ENCODE measurements at places on chromosomes 6 and 20.
A peak's percentile ranks its signal among the peaks of the same experiment; 100 is the strongest.

GRCh38 chr6:123007885-123008284 is 11.8 kb downstream of the CLVS2 start:
- DNase-seq: no peak

- DNase-seq: peak; percentile 77
Observed at GRCh38 chr20:56376331-56376730, 15.7 kb downstream of the AURKA start.

DNA sequence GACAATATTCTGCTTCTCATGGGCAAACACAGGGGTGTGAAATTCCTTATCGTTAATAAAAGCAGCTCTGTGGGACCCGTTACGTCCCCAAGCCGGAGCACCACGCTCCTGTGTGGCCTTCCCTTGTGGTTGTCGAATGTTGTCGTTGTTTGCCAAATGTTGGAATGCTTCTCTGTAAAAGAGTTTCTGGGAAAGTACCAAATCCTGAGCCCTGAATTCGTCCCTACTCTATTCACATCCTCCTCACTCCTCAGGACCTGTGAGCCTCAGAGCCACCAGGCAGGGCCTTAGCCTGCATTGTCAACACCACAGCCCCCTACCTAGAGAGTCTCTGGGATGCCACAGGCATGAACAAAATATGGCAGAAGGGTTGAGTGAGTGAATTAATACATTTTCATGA is 64.0 kb downstream of the THBS2 start:
- DNase-seq: no peak

- no peak for DNase-seq
Observed at GRCh38 chr20:12610871-12611270, 397.9 kb upstream of the SPTLC3 start.

DNA sequence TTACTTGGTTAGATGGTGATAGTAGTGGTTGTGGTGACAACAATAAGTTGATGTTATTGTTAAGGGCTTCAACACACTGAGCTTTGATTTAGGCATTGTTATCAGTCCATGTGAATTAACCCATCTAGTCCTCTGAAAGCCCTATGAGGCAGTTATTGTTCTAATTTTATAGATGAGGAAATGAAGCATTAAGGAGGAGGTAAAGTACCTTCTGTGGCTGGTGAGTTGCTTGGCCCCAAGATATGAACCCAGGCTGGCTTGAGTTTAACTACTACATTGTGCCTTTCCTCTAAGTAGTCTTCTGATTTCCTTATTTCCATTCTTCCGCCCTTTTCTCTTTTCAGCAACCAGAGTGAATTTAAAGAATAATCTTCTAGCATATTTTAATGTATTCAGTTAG is 81.7 kb downstream of the QKI start:
- DNase-seq: no peak

DNA sequence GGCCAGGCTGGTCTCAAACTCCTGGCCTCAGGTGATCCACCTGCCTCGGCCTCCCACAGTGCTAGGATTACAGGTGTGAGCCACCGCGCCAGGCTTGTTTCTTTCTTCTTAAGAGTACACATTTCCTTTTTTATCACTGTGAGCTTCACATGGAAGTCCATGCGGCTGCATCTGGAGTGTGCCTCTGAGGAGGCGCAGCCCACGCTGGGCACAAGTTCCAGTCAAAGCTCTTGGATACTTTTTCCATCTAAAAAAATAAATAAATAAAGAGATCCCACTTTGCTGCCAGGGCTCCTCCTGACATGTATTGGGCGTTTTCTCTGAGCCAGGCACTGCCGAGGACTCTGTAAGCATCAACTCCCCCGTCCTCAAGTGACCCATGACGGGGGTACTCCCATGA is 123.0 kb downstream of the PREX1 start:
- no peak for DNase-seq

- DNase-seq: no peak
Observed at GRCh38 chr6:53846250-53846649, 51.4 kb downstream of the LRRC1 start.

DNA sequence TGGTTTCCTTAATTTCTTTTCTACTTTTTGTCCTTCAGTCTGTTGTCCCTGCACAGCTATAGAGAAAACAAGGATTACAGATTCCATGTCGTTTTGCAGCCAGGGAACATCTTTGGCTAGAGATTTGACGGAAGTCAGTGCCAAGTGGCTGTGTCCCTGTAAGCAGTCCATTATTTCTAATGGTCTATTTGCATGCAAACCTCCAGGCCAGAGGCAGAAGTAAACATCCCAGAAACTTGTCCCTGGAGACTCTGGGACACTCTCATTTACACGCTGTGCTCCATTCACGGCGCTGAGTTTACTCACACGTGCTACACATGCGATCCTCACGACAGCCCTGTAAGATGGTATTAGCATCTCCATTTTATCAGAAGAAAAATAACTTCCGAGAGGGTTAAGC is 355.5 kb downstream of the PRKN start:
- DNase-seq: no peak

DNA sequence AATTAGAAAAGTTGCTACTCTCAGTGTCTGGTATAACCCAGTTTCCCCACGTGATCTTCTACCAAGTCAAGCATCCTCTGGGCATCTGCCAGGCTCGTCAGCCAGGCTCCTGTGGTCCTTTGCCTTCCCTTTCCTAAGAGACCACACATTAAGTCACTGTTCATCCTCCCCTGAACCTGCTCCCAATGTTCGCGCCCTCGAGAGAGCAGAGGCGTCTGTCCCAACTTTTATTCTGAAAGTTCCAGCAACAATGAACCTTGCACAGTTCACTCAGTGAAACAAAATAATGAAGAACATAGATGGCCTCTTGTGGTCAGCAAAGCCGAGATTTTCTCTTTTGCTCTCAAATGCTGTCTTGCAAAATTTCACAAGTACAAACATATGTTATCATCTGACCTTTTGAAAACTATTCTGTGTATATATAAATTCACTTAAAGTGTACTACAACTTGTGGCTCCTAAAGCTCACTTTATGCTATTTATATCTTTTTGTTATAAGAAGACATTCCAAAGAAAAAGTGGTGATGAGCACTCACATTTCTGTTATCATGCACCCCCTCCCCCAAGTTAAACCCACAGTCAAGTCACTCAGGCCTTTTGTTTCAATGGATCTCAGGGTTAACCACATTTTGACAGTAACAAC is 39.2 kb upstream of the NHSL1 start:
- DNase-seq: no peak

- DNase-seq: no peak
Observed at GRCh38 chr20:2249935-2250334, 45.9 kb upstream of the TGM3 start.

DNA sequence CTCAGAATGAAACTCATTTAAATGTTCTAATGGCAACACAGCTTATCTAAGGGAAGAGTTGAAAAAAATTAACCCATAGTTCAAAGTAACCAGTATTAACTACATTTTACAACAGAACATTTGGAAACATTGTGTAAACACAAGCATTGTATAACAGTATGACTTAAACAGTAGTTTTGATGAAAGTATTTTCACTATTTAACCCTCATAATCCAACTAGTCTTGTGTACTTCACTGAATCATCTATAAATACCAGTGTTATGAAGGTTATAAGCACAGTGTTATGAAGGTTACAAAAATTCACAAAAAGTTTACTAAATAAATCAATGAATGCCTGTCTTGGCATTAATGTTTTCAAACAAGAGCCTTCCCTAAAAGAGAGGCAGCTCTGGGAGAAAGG is 66.5 kb downstream of the REV3L start:
- DNase-seq: no peak

DNA sequence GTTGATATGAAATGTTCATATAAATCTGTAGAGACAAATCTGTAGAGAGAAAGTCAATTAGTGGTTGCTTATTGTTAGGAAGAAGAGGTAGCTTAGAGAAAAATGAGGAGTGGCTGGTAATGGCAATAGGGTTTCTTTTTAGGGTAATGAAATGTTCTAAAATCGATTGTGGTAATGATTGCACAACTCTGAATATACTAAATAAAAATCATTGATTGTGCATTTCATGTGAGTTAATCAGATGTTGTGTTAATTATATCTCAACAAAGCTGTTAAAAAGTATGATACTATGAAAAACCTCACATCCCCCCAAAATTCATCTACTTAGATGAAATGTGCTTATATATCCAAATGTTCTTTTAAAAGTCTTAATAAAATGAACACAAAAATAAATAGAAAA is 84.2 kb downstream of the CEP57L1 start:
- no peak for DNase-seq

- no peak for DNase-seq
Observed at GRCh38 chr6:5547556-5547955, 286.2 kb downstream of the FARS2 start.

- no peak for DNase-seq
Observed at GRCh38 chr6:44441091-44441855, 53.8 kb downstream of the CDC5L start.

GRCh38 chr20:46671866-46672542 is 17.2 kb downstream of the TP53RK start:
- no peak for DNase-seq

GRCh38 chr20:40986774-40987173 is 41.8 kb upstream of the TOP1 start:
- DNase-seq: no peak

DNA sequence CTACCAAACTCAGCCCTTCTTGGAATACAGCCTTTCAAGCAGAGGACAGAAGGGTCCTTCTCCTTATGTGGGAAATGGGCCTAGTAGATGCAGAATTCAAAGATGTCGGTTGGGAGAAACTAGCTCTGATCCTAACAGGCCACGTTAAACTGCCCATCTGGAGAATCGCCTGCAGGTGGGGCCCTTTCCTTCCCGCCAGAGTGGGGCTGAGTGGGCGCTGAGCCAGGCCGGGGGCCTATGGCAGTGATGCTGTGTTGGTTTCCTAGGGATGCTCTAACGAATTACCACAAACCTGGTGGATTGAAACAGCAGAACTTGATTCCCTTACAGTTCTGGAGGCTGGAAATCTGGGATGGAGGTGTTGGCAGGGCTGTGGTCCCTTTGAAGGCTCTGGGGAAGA is 9.1 kb downstream of the MAPK13 start:
- DNase-seq: no peak

GRCh38 chr20:31652917-31653396 is 15.2 kb downstream of the COX4I2 start:
- no peak for DNase-seq

- peak; percentile 64 for DNase-seq
Observed at GRCh38 chr20:20272686-20273085, 95.2 kb upstream of the INSM1 start.

DNA sequence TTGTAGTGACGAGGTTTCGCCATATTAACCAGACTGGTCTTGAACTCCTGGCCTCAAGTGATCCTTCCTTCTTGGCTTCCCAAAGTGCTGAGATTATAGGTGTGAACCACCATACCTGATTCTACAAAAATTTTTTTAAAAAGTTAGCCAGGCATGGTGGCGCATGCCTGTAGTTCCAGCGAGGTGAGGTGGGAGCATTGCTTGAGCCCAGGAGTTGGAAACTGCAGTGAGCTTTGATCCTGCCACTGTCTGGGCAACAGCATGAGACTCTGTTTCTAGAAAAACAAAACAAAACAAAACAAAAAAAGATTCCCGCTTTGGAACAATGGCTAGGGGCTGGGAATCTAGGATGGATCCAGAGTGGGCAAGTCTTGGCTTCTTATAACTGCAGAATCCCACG is 35.1 kb upstream of the SALL4 start:
- no peak for DNase-seq

- no peak for DNase-seq
Observed at GRCh38 chr6:158743033-158743651, 76.0 kb downstream of the EZR start.

DNA sequence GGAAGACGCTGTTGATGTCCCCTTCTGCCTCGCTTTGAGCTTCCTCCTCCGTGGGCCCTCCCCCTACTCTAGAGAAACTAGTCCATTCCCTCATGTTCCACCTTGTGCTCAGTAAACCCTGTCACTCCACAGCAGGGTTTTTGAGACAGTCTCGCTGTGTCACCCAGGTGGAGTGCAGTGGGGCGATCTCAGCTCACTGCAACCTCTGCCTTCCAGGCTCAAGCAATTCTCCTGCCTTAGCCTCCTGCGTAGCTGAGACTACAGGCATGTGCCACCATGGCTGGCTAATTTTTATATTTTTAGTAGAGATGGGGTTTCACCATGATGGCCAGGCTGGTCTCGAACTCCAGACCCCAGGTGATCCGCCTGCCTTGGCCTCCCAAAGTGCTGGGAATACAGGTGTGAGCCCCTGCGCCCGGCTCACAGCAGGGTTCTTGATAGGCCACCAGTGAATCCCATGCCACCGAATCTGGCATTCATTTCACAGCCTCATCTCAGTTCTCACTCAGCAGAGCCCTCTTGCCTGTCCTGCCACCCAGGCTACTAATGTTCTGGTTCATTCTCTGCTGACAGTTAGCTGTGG is 36.0 kb downstream of the PANK2 start:
- no peak for DNase-seq

DNA sequence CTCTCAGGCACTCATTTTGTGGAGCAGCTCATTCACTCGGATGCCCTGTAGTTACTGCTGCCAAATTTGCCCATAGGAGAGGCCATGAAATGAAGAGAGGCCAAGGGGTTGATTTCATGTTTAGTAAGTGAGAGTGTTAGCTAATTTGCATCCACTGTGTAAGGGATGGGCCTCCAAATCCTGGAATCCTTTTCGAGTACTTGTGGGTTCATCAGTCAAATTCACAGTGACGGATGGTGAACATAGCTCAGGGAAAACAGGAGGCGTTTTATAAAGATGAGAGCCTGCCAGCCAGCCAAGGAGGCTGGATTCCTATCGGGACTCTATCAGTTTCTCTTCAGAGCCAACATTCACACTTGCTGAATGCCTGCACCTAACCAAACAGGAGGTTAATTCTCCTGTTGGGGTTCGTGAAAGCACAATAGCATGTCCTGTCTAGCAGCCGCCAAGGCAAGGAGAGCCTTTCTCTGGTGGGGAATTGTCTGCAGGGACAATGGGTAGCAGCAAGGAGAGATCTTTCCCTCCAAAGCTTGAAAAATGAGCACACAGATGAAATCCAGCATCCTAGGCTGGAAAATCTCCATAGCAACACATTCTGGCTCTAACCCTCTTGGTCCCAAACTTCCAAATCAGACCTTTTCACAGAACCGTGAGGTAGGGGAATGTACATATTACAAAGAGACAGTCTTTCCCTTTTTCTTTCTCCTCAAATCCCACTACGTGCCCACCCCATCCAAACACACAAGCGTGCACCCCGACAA is 231.4 kb upstream of the ECI2 start:
- DNase-seq: no peak

- peak; percentile 60 for DNase-seq
Observed at GRCh38 chr6:34226731-34227586, 9.7 kb upstream of the HMGA1 start.

DNA sequence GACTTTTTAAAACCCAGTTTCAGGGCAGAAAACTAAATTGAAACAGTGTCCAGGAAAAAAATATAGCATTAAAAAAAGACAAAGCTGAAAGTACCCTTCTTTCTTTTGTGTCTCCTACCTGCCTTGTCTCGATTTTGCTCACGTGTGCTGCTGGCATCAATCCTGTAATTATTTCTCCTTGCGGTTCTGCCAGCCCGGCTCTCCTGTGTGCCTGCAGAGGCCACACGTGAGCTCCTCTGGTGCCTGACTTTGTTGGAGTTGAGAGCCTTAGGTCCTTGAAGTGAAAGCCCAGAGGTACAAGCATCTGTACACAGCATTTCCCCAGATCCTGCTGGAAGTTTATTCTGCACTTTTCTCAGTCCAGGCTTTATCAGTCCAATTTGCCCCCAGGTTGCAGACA is 36.5 kb downstream of the GHRH start:
- DNase-seq: no peak

GRCh38 chr20:23889775-23890187 is 10.2 kb upstream of the CST5 start:
- peak; percentile 25 for DNase-seq
